ENCODE measurements at places on chromosomes 3 and 15.

GRCh38 chr3:138297059-138297607, 32.5 kb downstream of the NME9 start:
- peaks cover 20% of the 10 kb centered on the region for H3K36me3 ChIP-seq
- no peak overlapping the region for H3K4me3 ChIP-seq

- H3K36me3 ChIP-seq: no peaks in the 10 kb centered on the region
- no peak overlapping the region for H3K27ac ChIP-seq
- H3K4me1 ChIP-seq: no peaks in the 10 kb centered on the region
- H3K4me3 ChIP-seq: no peak overlapping the region
- no peak for DNase-seq
Measured at GRCh38 chr3:105456017-105456416, 89.3 kb downstream of the ALCAM start.

DNA sequence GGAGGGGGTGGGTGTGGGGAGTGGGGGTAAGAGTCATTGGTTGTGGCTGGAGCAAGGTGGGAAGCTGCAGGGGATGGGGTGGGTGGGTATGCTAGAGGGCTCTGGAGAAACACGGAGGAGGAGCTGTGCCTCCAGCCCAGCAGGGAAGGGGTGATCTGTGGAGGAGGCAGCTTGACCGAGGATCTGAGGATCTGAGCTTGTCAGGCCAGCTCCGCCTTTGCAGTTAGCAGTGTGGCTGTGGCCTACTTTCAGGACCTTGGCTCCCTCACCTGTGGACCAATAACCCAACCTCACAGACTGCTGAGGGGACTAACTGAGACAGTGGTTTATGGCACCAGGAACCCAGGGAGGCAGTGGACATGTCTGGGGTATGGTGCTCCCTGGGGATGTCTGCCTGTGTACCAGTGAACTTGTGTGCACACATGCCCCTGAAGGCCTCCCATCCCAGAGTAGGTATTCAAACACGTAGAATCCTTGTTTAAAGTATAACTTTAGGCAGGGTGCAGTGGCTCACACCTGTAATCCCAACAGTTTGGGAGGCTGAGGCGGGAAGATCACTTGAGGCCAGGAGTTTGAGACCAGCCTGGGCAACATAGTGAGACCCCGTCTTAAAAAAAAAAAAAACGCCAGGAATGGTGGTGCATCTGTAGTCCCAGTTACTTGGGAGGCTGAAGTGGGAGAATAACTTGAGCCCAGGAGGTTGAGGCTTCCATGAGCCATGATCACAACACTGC, 52.5 kb upstream of the LINGO1 start:
- H3K36me3 ChIP-seq: no peaks in the 10 kb centered on the region
- no peak for DNase-seq
- H3K4me1 ChIP-seq: no peaks in the 10 kb centered on the region
- no peak overlapping the region for H3K27ac ChIP-seq
- no peak overlapping the region for H3K4me3 ChIP-seq
- H3K27me3 ChIP-seq: no peaks in the 10 kb centered on the region

DNA sequence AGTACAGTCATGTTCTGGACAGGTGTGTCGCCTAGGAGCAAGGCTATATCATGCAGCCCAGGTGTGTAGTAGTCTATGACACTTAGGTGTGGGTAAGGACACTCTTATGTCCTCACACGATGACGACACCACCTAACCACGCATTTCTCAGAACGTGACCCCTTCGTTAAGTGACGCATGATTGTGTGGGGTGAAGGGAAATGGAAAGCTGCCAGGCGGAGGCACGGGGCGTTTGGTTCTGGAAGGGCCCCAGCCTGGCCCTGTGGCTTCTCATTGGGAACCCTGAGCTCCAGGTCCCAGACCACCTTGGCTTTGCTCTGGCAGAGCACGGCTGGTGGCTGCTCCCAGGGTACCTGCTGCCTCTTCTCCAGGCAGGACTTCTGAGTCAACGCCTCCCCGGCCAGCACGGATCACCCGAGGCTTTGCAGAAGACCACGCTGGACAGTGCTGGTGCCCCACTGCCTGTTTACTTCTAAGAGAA, 39.3 kb downstream of the FBLN2 start:
- peak; percentile 75 for DNase-seq
- no peaks in the 10 kb centered on the region for H3K36me3 ChIP-seq
- no peak overlapping the region for H3K27ac ChIP-seq
- H3K4me1 ChIP-seq: peaks cover 2% of the 10 kb centered on the region
- H3K27me3 ChIP-seq: no peaks in the 10 kb centered on the region
- no peak overlapping the region for H3K4me3 ChIP-seq

DNA sequence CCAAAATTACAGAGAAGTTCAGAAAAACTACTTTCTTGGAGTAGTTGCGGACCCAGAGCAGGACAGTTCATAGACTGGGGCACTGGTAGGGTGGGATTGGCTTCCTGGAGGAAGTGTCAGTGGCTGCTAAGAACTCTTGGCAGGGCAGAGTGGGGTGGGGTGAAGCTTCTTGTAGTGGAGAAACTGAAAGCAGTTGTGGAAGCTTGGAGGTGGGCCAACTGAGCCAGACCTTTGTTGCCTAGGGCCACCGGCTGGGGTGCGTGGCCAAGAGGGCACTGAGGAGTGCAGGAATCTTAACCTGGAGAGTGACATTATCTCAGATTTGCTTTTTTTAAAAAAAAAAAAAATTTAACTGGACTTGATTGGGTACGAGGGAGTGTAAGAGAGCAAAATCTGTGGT, 3.1 kb downstream of the KAT2B start:
- H3K27me3 ChIP-seq: no peaks in the 10 kb centered on the region
- no peak overlapping the region for H3K4me3 ChIP-seq
- no peaks in the 10 kb centered on the region for H3K36me3 ChIP-seq

Data from trophoblast cell (in vitro differentiated cells and primary cell).